NCI-H226 (cell line): ENCODE measurements at places on chromosomes 2 and 18.

GRCh38 chr2:230234122-230234722 lies 8.7 kb downstream of the SP140 start:
- DNase-seq: no peak

- DNase-seq: no peak
Observed at GRCh38 chr2:103327386-103327785, 565.6 kb downstream of the TMEM182 start.

DNA sequence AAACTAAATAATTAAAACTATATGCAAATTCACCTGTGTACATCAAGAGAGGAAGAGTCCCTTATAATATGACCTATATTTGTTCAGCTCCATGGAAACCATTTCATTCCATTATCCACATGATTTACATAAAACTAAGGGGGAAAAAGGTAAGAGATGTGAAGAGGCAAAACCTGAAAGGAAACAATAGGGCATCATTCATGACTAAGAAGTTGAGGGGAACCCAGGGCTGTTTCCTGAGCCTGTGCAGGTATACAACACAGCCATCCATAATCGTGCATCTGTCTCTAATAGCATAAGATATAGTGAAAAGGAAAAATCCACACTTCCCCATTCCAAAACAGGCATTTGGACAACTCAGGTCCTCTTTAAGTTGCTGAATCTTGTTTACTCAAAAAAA lies 151.3 kb downstream of the NR4A2 start:
- no peak for DNase-seq

DNA sequence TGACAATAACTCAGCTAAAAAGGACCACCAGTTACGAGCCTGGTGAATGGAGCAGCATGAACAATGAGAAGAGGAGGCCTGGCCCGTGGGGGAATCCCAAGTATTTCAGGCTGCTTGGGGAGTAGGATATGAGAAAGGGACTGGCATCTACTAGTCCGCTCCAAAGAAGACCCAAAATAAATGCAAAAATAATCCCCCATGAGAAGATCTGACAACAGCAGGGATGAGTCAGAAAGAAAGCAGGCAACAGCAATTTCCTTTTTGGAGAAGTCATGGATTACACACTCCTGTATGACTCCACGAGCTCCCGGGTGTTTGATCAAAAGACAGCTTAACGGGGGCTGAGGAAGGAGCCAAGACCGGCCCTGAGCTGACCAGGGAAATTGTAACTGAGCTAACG lies 111.4 kb downstream of the SOX11 start:
- DNase-seq: no peak

DNA sequence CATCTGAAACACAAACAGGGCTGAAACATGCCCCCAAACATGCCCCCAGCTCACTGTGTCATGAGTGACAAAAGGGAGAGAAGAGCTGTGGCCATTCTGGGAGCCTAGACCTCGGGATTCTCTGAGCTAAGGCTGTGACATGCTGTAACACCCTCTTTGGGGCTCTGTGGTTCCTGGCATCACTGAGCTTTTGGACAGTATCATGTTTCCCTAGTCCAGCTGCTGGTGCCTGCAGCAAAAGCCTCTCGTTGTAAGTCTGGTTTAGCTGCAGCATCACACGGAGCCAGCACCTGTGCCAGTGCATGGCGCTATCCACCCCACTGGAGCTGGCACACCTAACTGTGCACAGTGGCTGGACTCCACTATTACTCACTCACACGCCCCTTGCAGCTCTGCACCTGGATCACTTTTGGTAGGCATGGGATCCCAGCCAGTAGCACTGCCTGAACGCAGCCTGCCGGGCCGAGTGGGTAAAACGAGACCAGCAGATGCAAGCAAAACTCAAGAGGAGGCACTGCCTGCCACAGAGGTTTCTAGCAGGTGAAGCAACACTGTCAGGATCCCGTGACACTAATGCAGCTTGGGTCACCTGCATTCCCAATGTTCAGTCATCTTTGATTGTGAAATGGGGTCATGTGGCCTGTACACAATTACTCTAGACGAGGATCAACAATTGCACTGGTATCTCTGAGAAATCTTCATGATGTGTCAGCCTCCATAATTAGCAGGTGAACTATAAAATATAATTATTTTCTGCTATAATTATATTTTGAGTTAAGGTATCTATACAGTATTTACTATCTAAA lies 547.2 kb downstream of the ZNF804A start:
- no peak for DNase-seq

DNA sequence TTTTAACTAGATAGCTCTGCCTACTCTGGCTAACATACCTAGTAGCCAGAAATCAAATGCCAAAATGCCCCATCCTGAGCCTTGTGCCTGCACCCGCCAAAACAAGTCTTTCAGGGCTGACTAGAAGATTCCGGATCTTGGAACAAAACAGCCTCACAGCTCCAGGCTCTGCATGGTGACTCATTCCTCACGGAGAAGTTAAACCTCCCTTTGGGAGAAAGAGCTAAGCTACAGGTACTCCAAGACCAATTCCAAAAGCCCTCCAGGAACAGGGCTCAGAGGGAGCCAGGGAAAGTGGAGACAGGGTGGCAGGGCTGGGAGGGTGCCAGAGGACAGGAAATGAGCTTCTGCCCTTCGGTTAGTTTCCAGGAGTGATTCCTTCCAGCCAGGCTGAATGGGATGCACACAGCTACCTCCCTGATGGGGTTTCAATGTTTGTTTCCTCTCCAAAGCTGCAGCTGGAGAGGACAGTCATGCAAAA lies 295.6 kb downstream of the TNS1 start:
- peak; percentile 21 for DNase-seq

DNA sequence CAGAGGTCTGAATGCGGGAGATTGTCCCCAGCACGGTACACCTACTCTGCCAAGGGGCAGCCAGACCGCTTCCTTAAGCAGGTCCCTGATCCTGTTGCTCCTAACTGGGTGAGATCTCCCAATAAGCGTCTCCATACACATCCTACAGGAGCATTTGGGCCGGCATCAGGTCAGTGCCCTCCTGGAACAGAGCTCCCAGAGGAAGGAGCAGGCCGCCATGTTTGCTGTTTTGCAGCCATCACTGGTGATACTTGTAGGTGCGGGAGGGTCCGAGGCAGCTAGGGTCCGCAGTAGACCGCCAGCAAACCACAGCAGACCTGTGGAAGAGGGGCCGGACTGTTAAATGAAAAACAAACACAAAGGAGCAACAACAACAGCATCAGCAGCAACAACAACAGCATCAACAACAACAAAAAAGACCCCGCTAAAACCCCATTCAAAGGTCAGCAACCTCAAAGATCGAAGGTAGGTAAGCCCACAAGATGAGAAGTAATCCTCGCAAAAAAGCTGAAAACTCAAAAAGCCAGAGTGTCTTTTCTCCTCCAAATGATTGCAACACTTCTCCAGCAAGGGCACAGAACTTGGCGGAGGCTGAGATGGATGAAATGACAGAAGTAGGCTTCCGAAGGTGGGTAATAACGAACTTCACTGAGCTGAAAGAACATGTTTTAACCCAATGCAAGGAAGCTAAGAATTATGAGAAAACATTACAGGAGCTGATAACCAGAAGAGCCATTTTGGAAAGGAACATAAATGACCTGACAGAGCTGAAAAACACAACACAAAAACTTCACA lies 79.0 kb upstream of the CDH7 start:
- no peak for DNase-seq

- DNase-seq: no peak
Observed at GRCh38 chr2:33526132-33526531, 49.7 kb downstream of the RASGRP3 start.

GRCh38 chr2:10977003-10977402 lies 65.3 kb downstream of the KCNF1 start:
- DNase-seq: no peak

DNA sequence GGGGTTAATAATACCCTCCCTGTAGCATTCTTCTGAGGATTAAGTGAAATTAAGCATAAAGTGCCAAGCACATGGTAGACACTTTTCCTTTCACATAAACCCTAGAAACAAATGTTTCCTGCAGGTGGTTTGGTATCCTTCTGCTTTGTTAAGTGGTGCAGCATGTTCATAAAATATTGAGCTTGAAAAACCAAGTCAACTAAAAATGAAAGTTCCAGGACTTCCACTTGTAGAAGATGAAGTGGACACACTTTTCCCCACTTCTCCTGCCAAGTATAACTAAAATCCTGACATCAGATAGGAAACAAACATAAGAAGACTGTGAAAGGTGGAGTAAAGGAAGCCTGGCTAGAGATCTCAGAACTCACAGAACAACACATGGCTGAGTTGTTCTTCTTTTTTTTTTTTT lies 90.5 kb downstream of the COLEC12 start:
- no peak for DNase-seq

GRCh38 chr2:201956361-201956760 lies 77.3 kb upstream of the FZD7 start:
- DNase-seq: no peak

DNA sequence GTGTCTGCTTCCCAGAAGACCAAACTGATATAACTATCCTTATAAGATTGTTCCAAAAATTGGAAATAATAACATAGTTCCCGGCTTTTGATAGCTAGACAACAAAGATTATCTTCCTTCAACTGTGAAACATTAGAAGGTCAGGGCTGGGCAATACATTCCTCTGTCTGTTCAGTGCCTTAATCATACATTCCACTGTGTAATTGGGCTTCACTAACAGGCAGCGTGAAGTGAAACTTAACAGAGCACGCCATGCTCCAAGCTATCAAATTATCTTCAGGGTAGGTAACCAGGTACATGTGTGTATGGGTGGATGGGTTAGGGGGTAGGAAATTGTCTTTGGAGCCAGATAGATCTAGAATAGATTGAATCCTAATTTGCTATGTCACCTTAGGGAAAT lies 23.5 kb upstream of the ARL5A start:
- DNase-seq: no peak

DNA sequence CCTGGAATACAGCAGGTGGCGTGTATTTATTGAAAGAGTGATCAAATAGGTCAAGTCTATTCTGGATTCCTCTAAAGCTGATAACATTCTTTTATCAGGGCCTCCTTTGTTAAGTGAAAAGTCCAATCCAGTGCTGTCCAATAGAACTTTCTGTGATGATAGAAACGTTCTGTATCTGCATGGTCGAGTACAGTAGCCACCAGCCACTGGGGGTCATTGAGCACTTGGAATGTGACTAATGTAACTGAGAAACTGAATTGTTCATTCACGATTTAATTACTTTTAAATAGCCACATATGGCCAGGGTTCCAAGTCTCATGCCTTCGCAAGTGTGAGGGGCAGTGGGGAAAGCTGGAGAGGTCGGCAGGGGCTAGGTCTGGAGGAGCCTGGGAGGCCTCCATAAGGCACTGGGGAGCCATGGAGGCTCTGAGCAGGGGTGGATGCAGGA lies 20.5 kb downstream of the SH2D6 start:
- DNase-seq: no peak

- DNase-seq: no peak
Observed at GRCh38 chr2:64291181-64291580, 147.0 kb upstream of the PELI1 start.

GRCh38 chr2:165897726-165898125 lies 55.9 kb downstream of the TTC21B start:
- DNase-seq: no peak

DNA sequence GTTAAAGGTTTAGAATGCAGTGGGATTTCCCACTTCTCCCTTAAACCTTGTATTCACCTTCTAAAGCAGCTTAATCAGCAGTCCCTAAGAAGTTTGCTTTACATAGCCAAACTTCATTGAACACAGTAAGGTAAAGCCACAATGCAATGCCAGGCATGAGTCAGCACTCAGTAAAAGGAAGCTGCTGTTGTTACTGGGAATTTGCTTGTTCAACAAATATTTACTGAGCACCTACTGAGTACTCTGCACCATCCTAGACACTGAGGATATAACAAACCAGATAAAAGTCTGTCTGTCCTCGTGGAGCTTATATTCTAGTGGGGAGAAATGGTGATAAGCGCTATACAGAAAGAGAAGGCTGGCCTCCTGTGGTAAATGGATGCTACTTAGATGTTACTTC lies 162.7 kb downstream of the PKP4 start:
- DNase-seq: peak; percentile 32

DNA sequence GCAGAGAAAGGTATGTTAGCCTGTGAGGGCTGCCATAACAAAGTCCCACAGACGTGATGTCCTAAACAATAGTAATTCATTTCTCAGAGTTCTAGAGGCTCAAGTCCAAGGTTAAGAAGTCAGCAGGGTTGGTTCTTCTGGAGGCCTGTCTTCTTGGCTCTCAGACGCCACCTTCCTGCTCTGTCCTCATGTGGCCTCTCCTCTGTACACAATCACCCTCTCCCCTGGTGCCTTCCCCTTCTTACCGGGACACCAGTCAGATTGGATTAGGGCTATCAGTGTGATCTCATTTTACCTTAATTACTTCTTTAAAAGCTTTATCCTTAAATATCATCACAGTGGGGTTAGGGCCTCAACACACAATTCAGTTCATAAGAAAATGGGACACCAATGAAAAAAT lies 860.5 kb downstream of the RNF144A start:
- no peak for DNase-seq

GRCh38 chr2:164766216-164766953 lies 75.2 kb downstream of the COBLL1 start:
- DNase-seq: no peak

DNA sequence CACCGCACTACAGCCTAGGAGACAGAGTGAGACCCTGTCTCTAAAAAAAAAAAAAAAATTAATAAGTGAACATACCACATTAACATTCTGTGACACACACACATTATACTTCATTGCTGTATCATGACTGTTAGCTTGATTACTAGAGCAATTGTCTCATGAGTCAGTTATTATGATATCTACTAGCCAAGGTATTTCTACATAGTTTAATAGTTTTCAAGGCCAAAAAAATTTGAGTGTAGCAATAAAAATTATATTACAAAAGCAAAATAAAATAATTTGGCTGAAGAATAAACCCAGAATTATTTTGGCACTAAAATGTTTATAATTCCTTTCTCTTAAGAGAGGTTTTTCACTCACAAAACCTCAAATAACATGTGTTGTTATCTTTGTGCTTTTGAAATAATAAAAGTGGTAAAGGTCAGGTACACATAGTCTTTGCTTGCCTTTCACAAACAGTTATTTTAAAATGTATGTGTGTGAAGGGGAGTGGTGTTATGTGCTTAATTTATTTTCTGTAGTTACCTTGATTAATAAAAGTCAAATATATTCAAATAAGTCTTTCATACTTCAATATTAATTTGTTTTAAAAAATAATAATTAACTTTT lies 136.9 kb upstream of the SPOPL start:
- peak; percentile 43 for DNase-seq

DNA sequence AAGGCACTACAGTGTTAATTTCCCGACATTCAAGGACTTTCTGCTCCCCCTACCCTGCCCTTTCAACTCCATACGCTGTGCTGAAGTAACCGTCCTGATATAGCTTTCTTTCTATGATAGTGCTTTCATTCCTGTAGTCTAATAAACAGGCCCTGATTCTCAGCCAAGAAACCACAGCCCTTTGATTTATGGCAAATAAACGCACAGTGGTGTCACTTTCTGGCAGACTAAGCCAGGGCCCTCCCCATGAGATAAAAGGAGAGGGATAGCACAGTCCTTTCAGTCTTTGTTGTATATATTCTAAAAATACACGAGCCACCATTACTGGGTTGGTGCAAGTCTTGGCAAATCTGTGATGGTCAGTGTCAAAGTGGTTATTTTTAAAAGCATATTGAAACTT lies 291.2 kb downstream of the ALPK2 start:
- no peak for DNase-seq

GRCh38 chr18:641224-641623 lies 16.2 kb upstream of the TYMS start:
- DNase-seq: no peak

- no peak for DNase-seq
Observed at GRCh38 chr18:75322206-75322605, 105.3 kb downstream of the SMIM21 start.

GRCh38 chr2:119384971-119385370 lies 18.2 kb downstream of the DBI start:
- no peak for DNase-seq

- peak; percentile 54 for DNase-seq
Observed at GRCh38 chr2:12606472-12607000, 110.2 kb upstream of the TRIB2 start.
